ENCODE measurements at places on chromosomes 2 and 18. TPM values are rescaled to one million over a fixed set of nuclear protein-coding genes. Genes with fewer than 3 reads are reported as not detected.

DNA sequence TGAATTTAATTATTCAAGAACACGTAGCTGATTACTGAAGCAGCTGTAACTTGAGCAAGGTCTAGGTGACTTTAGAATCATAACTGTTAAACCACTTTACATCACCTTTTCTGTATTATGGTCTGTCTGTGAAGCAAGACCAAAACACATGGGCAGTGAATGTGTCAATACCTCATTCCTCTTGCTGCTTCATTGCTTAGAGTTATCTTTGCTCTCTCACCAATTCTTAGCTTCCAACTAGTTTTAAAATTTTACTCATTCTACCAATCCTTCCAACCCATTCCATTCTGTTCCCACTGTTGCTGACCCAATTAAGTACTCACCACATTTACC lies 80.2 kb downstream of the MIB1 start:
- H3K27me3 ChIP-seq = no peaks in the 10 kb centered on the region
- no peak overlapping the region for H3K27ac ChIP-seq
- no peaks in the 10 kb centered on the region for H3K36me3 ChIP-seq
- H3K4me1 ChIP-seq = no peaks in the 10 kb centered on the region
- no peak for DNase-seq

Gene M1AP
- total RNA-seq = 0.72 TPM

DNA sequence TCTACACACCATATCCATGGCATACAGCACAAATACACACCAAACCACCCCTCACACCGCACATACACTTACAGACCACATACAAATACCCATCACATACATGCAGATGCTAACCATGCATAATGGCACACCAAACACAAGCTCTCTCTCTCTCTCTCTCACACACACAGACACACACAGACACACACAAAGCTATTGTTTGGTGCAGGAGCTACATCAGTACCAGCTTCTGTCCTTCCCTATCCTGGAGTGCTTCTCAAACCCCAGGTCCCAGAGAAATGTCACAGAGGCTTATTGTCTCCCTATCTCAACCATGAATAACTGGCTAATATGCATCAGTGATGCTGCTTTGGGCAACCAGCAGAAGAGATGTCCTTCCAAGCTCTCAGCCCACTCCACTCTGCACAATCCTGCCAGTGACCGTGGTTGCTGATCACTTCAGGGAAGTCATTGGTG lies 36.5 kb upstream of the ST3GAL5 start:
- DNase-seq = no peak
- H3K27me3 ChIP-seq = no peaks in the 10 kb centered on the region
- H3K4me3 ChIP-seq = peak overlapping the region; percentile 3
- H3K27ac ChIP-seq = peak overlapping the region; percentile 83

DNA sequence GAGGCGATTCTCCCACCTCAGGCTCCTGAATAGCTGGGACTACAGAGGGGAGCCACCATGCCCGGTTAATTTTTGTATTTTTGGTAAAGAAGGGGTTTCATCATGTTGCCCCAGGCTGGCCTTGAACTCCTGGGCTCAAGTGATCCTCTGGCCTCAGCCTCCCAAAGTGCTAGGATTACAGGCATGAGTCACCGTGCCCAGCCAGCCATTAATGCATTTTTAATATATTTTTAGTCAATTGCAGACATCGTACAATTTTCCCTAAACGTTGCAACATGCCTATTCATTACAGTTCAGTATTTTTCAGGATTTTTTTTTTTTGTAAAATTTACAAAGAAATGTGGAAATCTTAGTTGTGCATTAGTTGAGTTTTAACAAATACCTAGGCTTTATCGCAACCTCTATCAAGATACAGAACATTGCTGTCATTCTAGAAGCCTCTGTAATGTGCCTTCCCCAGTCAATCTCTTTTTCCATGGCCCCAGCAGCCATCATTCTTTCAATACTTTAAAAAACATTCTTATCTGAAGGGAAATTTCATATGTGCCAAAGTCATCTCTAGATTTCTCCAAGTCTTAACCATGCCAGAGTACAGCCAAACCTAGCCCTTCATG lies 14.7 kb downstream of the NABP1 start:
- H3K4me1 ChIP-seq = no peaks in the 10 kb centered on the region
- no peaks in the 10 kb centered on the region for H3K27me3 ChIP-seq
- no peak overlapping the region for H3K27ac ChIP-seq
- no peak overlapping the region for H3K4me3 ChIP-seq
- no peak for DNase-seq

DNA sequence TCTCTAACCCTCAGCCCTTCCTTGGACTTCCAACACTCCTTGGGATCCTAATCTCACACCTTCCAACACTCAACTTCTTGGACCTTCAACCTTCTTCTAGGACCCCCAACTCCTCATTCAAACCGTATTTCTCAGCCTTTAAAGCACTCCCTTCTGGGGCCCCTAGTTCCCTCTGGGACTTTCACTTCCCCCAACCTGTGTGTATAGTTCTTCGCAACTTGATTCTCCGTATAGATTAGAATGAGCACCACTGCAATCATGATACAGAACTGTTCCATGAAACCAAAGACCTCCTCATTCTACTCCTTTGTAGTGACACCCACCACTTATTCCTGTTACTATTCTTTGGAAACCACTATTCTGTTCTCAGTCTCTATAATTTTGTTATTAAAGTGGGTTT lies 62.0 kb upstream of the NFU1 start:
- peaks cover 25% of the 10 kb centered on the region for H3K36me3 ChIP-seq
- no peaks in the 10 kb centered on the region for H3K27me3 ChIP-seq
- no peak overlapping the region for H3K27ac ChIP-seq
- H3K4me3 ChIP-seq = no peak overlapping the region
- DNase-seq = no peak
